ENCODE measurements at places on chromosomes 2 and 18.
A peak's percentile ranks its signal among the peaks of the same experiment; 100 is the strongest.

DNA sequence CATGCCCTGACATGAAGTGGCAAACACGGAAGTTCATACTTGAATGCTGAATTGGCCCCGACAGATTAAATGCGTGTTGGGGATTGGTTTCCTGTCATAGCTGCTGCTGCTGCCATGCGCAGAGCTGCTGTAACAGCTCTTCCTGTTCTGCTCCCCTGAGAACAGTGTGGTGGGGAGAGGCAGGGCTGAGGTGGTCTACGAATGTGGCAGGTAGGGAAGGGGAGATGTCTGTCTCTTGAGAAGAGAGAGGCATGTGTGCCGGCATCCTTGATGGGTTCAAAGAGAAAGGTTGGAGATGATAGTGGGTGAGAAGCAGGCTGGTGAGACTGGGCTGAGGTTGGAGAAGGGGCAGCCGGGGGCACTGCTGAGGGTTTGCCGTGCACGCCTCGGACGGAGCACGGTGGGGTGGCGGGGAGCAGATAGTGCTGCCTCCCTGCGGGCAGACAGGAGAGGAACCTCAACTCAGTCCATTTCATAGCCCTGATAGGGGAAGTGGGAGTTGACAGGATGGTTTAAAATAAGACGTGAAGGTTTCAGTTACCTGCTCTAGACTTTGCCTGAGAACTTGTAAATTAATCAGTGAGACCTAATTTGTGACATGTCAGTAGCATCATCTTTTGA, 46.1 kb downstream of the TMEM185B start:
- DNase-seq = no peak

- no peak for DNase-seq
These were observed 204.1 kb downstream of the CELF4 start for GRCh38 chr18:37361335-37362157.

GRCh38 chr2:118356051-118356450, 267.8 kb downstream of the INSIG2 start:
- no peak for DNase-seq

GRCh38 chr2:111094691-111095090, 26.0 kb upstream of the BCL2L11 start:
- DNase-seq = peak; percentile 53

DNA sequence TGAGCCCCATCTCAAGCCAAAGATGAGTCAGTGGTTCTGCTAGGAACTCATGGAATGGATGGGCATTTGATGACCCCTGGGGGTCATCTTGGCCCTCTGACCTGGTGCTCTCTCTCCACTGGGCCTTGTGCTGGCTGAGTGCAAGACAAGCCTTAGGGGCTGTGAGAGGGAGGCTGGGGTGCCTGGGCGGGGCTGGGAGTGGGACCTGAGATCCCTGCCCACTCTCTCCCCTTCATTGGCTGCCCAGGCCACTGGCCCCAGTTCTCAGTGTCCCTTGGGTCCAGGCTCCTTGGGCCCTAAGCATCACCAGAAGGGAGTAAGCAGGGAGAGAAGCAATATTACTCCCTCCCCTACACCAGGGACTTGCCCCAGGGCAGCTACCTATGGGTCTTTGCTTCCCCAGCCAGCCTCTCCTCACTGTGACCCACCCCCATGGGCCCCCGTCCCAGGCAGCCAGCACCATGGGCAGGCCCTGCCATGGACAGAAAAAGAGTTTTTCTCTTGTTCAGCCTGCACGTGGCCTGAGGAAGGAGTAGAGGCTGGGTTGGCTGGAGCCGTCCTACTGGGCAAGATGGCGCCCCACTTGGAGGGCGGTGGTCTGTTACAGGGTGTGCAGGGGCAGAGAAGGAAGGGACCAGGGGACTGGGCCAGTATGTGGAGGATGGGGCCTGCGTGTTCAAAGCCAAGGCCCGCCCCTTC, 33.6 kb downstream of the ATOH8 start:
- DNase-seq = no peak

DNA sequence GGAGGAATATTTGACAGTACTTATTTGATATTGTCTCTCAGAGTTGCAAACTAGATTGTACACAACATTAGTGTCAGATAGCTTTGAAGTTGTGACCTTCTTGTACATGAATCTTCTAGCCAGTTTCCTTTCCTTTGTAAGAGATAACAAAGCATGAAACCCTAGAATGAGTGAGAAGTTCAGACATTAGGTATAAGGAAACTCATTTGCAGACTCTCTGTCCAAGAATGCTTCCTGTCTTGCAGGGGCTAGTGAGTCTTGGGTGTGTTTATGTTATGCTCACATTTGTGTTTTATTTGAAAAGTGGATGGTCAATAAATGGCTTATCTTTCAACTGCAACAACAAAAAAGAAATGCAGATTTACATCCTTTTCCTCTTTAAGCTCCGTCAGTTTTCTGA, 1.4 kb downstream of the BOD1L2 start:
- no peak for DNase-seq

GRCh38 chr2:220446106-220446712, 818.8 kb downstream of the SLC4A3 start:
- peak; percentile 23 for DNase-seq

GRCh38 chr2:233047206-233047605, 12.9 kb upstream of the INPP5D start:
- no peak for DNase-seq

GRCh38 chr18:74488864-74489263, 7.3 kb upstream of the CNDP2 start:
- no peak for DNase-seq

DNA sequence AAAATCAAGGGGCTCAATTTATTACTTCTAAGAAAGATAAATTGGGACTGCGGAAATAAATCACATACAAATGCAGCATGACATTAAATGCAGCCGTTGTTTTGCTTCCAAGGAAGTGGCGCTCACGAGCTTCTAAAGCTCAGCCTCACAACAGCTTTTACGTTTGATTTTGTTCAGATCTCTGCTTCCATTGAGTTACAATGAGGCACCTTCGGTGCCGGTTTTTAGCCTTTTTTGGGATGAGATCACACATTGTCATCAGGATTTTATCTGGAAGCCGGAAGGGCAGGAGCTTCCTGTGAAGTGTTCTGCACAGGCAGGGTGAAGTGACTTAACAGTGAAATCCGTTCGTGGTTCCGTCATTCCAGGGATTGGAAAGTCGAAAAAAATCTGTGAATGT, 209.8 kb downstream of the DCDC2C start:
- DNase-seq = peak; percentile 7

- DNase-seq = no peak
These were observed 57.1 kb downstream of the ZFP36L2 start for GRCh38 chr2:43169099-43169945.

- no peak for DNase-seq
These were observed 3.0 kb upstream of the FZD7 start for GRCh38 chr2:202030691-202031090.

GRCh38 chr2:46836295-46837111, 79.1 kb downstream of the MCFD2 start:
- DNase-seq = peak; percentile 27

DNA sequence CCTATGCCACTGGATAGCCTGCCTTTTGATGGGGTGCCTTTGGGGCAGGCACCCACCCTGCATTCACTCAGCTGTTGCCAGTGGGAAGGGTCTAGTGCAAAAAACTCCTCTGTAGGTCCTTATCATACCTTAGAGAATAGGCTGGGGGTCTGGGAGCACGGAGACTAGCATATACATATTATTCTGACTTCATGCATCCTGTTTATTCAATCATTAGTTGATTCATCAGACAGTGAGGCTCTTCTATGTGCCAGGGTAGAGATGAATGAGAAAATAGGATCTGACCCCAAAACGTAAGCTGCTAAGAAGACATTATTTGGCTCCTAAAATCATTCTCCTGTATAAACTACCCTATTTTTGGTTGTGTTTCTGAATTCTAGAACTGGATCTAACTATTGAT, 153.3 kb downstream of the TPGS2 start:
- no peak for DNase-seq

- no peak for DNase-seq
These were observed 25.0 kb upstream of the RNF103 start for GRCh38 chr2:86648681-86649080.

DNA sequence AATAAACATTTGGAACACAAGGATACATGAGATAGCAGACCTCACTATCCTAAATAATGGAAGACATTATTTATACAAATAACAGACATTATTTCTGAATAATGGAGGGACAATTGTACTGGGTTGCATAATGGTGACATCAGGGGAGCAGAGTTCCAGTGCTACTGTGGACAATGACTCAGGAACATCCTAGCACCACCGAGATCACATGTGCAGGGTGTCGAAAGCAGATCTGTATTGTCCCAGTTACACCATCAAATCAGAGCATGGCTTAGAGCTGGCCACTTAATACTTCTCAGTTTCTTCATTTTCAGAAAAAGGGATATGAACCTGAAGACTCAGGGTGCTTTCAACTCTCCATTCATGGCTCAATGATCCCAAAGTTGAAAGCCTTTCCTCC, 249.1 kb upstream of the RBMS1 start:
- DNase-seq = no peak

DNA sequence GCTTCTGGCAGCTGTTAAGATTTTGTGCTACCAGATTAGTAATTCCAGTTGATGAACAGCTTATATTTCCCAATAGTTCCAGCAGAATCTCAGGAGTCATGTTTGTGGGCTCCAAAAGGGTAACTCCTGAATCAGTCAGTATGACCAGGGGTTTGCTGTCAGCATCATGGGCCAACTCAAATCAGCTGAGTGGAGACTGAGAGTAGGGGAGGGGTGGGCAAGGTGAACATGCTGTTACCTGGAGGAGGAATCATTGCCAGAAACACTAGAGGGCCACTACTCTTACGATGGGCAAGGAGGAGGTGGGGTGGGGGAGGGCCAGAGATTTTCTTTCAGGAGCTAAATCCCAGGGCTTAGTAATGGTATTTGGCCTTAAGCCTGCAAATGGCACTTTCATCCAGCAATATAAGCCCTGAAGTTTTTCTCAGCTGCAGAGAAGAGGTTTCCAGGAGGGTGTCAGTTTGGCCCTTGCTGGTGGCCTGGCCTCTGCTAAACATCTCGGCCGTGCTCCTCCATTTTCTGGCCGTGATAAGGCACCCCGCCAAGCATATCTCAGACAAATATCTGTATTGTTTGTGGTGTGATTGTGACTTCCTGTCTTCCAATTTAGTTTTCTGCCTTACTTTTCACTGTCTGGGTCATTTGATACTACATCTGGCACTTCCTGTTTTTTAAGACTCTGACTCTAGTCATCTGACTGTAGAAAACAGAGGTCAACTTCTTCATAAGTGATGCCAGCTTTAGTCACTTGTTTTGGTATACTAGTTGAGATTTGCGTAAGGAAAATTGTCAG, 120.5 kb upstream of the CXCR4 start:
- DNase-seq = peak; percentile 28

GRCh38 chr18:79903071-79903635, 48.3 kb downstream of the SLC66A2 start:
- no peak for DNase-seq

- DNase-seq = no peak
These were observed 122.6 kb downstream of the CD8B2 start for GRCh38 chr2:106609780-106610179.

- no peak for DNase-seq
These were observed 57.2 kb downstream of the INPP5D start for GRCh38 chr2:233117351-233117750.

DNA sequence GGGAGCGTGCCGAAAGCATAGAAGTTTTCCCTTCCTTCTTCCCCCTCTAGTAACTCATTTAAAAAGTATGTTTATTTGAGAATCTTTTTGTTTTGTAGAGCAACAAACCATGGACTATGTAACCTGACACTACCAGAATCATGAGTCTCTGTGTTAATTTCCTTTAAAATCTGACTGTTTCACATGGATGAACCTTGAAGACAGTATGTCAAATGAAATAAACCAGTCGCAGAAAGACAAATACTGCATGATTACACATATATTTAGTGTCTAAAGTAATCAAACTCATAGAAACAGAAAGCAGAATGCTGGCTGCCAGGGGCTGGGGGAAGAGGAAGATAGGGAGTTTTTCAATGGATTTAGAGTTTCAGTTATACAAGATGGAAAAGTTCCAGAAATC, 32.3 kb downstream of the PTPN2 start:
- DNase-seq = no peak

GRCh38 chr18:77405096-77405495, 155.4 kb downstream of the GALR1 start:
- DNase-seq = no peak

GRCh38 chr2:171289316-171289715, 128.6 kb upstream of the TLK1 start:
- no peak for DNase-seq

DNA sequence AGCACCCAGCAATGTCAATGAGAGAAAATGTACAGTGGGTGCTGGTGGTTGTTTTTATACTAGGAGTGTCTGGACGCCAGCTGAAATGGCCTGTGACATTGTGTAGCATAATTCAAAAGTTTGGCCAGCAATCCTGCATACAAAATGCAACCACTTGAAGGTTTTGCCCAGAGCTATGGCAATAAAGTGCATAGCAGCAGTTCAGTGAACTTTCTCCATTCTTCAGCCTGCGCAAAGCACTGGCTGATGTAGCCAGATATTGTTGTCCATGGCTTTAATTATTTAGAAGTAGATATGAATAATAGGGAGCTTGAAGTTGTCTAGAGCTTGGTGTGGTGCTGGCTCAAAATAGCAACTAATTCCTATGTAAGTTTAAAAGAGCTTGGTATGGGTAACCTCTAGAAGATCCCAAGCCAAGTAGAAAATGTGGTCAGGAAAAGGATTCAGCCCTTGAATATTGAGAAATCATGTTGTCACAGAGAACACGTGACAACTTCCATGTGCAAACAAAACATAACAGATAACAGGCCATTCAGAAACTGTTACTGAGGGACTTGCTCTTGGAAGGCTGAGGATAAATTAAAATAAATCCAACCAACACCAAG, 33.3 kb upstream of the PGAP1 start:
- no peak for DNase-seq

DNA sequence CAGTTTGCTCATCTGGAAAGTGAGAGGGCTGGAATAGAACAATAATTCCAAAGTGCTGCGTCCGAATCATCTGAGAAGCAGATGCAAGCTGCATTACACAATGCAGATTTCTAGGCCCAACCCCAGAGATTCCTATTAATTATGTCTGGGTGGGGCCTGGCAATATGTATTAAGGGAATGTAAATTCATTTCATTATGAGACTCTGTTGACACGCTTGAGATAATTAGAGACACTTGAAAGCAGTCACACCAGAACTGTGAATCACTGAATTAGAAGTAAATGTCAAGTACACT, 54.7 kb upstream of the HK2 start:
- DNase-seq = no peak

- no peak for DNase-seq
These were observed 48.2 kb upstream of the PPM1B start for GRCh38 chr2:44120428-44120827.

DNA sequence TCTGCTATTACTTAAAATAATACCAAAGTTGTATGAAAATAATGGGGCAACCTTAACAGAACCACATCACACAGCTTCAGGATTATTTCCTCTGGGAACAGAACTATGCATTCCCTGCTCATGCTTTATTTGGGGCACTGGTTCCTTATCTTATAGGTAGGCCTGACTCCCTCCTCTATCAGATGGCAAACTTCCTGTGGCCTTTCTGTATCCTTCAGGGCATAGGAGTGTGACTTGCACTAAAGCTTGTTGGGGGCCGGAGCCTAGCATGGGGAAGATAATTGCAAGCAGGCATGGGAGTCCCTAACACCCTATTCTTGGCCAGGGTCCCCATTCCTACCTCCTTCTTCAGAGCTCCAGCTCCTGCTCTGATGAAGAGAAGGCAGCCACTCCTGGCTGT, 167.2 kb upstream of the SERTAD2 start:
- no peak for DNase-seq

All from putamen (tissue), 1 donor.